NCI-H510A (cell line): ENCODE measurements at places on chromosomes 2 and 18.
A peak's percentile ranks its signal among the peaks of the same experiment; 100 is the strongest.

- DNase-seq, result no peak
Measured at GRCh38 chr2:138922973-138923563, 142.9 kb upstream of the NXPH2 start.

DNA sequence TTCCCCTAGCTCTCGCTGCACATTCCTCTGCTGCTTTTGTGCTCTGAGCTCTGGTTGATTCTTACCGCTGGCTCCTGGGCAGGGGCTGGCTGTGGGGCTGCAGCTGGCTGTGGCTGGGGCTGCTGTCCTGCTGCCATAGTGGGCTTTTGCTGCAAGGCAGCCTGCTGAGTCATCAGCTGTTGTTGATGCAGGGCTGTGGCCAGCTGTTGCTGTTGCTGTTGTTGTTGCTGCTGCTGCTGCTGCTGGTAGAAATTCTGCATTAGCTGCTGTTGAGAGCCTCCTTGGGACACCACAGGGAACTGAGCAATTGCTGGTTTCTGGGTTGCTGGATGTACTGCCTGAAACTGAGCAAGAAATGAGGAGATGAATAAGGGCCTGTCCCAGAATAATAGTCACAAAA, 77.2 kb upstream of the NFU1 start:
- DNase-seq, result no peak

DNA sequence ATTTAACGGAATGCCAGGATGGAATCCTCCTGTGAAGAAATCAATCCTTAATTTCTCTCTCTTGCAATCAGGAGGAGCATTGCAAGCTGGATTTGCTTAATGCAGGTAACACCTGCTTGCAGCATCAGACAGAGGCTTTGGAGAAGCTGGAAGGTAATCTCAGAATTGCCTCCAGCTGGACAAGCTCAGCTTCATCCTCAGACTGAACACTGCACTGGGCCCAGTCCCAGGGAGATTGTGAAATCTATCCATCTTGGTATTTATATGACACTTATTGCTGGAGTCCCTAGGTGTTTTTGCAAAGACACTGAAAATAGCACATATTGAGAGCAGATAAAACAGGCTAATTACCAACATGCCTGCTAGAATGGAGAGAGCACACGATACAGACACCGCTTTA, 179.4 kb upstream of the SESTD1 start:
- DNase-seq, result no peak

DNA sequence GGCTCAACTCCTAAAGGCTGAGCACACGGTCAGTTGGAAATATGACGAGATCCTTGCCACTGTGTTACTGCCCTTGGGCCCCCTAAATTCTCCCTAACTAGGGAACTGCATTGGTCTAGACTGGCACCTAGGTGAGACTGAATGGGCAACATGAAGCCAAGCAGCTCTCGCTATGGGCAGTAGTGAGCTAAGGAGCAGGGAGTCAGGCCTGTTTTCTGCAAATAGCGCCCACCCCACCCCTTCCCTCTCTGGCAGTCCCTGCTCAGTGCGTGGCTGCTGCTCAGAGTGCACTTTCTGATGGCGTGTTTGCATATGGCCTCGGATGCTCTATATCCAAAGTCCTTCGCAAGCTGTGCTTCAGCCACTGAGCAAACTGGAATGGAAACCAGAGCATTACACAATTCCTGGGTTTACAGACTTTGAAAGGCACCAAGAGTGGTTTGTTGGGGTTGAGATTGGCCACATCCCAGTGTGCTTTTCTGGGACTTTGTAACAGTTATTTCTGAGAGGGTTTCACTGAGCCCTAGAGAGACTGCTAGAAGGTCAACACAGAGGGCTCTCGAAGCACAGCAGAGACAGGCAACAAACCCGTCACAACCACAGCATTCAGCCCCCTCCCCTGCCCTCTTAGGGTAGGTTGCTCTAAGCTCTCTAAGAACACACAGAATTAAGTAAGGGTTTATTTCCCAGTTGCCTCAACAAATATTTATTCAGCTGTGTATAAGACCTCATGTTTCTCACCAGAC, 419.9 kb downstream of the STK39 start:
- peak; percentile 22 for DNase-seq

DNA sequence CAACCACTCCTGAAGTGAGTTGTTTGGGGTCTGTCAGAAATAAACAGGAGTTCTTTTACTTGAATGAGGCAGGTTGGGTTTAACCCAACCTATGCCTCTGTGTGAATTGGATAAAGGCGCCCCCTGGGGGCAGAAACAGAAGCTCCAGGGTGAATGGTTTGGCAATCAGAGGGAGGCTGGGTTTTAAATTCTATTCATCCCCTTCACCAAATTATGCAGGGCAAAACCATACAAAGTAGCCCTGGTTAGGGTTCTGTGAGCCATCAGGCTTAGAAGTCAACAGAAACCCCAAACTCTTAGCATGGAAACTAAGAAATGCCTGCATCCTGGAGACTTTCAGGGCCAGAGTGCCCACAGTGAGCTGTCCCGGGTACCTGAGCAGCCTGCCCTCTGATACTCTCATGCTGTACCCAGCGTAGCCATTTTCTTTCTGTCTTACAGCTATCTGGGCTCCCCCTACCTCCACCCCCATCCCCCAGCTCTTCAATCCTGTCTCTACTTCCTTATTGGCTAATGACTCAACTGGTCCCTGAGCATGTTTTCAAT, 241.5 kb downstream of the ICOS start:
- no peak for DNase-seq

GRCh38 chr2:9535177-9535576, 20.5 kb downstream of the ADAM17 start:
- DNase-seq, result no peak

DNA sequence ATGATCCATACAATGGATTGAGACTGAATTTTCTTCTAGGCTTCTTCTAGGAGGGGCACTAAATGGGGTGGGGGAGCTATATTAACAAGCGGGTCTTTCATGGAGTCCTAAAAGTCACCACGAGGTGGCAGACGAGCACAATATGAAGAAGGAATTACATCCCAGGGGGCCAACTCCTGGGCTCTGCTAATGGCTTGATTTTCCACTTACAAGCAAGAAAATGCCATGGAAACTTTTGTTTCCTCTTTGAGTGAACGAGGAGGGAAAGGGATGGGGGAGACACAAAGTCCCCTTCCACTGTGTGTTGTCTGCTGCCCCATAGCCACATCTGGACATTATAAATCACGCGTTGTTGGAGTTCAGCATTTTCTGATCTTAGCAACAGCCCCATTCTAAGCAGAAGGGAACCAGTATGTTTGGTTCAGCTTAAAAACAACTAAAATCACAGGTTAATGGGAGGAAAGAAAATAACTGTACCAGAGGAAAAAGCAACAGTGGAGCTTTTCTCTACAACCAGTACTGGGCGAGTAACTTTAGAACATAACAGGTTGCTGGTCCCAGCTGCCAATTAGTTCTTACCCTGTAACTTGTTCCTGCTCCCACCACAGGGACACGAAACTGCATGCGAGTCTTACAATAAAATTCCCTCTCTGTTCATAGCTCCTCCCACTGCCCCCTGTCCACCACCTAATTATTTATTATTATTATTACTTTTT, 285.0 kb upstream of the PARD3B start:
- DNase-seq, result peak; percentile 29

- DNase-seq, result no peak
Measured at GRCh38 chr2:3192920-3193319, 184.7 kb downstream of the EIPR1 start.

DNA sequence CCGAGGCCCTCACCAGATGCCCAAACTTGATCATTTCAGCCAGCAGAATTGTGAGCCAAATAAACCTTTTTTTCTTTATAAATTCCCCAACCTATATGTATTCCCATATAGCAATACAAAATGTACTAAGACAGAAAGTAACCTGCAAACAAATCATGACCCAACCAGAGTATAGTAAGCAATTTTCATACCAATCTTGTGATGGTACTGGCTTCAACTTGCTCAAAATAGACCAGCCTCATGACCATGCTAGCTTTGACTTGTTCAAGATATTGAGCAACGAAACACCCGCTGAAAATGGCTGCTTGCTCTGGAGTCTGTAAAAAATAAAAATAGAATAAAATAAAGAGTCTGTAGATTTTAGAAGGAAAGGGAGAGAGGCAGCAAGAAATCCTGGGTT, 97.6 kb downstream of the C1D start:
- no peak for DNase-seq

GRCh38 chr2:177882501-177882900, 190.1 kb downstream of the PDE11A start:
- DNase-seq, result no peak

GRCh38 chr2:200930947-200931626, 32.4 kb downstream of the ORC2 start:
- DNase-seq, result no peak

- DNase-seq, result no peak
Measured at GRCh38 chr2:225937625-225938187, 538.2 kb downstream of the NYAP2 start.

DNA sequence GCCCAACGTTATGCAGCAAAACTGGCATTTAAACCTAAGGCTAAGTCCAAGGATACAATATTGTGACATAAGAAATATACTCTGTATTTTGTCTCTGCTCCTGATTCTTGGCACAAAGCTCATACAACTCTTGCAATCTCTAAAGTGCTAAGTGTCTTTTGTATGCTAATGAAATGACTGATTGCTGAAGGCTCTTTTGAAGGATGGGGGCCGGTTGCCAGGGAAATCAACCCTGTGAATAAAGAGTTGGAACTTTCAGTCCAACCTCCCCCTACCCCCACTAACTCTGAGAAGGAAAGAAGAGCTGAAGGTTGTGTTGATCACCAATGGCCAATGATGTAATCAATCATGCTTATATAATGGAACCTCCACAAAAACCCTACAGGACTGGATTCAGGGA, 40.3 kb downstream of the SESTD1 start:
- DNase-seq, result no peak

DNA sequence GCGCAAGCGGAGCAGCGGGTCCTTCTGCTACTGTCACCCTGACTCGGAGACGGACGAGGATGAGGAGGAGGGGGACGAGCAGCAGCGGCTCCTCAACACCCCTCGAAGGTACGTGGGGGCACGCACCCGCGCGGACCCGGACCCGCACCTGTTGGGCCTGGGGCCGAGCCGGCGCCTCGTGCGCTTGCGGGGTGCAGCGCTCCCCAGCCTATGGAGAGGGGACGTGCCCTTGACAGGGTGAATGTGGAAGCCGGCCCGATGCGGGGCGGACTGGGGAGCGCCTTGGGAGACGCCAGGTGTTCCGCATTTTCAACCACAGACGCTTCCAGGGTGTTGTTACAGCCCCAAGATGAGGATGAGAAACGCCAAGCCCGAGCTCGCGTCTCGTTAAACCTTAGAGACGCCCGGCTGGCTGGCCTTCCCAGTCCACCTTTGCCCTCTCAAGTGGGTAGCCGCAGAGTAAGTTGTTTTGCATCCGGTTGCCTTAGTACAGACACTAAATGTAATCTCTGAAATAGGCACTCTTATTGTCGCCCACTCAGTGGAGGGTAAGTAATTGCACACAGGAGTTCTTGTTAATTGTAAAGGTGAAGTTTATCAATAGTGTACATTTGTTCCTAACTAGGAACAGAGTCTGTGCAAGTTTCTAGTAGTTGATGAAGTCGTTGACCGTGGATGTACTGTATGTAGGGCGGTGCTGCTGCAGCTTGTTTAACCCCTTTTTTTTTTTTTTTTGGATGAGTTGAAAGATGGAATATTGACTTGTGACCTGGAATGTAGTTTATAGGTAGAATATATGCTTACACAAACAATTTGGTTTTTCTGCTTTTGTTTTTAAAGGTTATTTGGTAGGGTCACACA, 815 bp downstream of the GMCL1 start:
- peak; percentile 11 for DNase-seq

- DNase-seq, result no peak
Measured at GRCh38 chr2:177445200-177445599, 52.6 kb downstream of the AGPS start.

DNA sequence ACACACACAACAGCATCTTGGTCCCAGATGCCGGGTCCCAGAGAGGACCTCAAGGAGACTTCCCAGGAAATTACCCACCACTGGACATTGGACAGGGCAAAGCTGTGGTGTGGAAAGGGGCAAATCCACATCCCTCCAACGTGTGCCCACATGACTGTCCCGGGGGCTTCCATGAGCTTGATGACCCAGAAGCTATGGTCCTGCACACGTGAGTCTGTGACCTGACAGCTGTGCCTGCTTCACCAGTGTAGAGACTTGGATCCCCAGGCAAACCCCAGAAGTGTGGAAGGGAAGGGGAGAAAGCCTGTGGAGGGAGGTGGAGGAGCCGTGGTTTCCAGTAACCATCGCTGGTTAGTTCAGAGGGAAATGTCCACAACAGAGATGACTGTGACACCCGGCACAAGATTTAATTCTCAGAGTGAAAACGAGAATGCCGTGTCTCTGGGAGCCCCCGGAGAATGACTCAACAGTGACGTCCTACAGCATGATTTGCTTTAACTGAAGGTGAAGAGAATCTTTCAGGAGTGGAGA, 19.1 kb upstream of the GPR55 start:
- DNase-seq, result no peak

DNA sequence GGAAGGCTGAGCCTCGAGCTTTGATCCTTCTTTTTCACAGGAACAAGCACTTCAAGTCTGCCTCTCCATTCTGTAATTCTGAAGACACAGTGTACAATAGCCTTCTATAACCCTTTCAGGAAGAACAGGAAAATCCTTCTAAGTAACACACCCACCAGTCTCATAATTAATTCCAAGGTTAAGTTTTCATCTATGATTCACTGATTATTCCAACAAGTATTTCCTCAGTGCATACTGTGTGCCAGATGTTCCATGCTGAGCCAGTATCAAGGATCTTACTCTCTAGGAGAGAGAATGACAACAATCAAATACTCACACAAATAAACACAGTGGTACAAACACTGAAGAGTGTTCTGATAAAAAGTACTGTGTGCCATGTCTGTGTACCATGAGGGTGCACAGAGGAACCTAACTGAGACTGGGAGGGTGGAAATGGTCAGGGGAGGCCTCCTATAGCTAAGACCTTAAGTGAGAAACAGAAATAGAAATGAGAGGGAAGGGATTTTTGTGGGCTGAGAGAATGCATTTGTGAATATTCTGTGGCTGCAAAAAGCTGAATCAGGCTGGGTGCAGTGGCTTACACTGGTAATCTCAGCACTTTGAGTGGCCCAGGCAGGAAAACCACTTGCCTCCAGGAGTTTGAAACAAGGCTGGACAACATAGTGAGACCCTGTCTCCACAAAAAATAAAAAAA, 7.3 kb upstream of the MTLN start:
- DNase-seq, result no peak

DNA sequence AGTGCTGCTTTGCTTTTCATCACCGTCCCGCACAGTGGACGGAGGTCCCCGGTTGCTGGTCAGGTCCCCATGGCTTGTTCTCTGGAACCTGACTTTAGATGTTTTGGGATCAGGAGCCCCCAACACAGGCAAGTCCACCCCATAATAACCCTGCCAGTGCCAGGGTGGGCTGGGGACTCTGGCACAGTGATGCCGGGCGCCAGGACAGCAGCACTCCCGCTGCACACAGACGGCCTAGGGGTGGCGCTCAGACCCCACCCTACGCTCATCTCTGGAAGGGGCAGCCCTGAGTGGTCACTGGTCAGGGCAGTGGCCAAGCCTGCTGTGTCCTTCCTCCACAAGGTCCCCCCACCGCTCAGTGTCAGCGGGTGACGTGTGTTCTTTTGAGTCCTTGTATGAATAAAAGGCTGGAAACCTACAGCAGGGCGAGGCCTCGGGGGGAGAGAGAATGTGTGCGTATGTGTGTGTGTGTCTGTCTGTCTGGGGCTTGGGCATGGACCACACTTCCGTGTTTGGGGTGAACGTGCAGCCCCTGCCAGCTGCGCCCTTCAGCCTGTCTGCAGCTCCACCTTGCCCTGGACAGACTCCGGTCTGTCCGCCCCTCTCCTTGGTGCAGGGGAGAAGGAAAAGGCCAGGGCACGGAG, 32.3 kb downstream of the GPC1 start:
- no peak for DNase-seq

GRCh38 chr2:145569108-145569507, 1049.2 kb upstream of the ZEB2 start:
- no peak for DNase-seq
